ENCODE measurements at places on chromosomes 6 and 20. TPM values are rescaled to one million over a fixed set of nuclear protein-coding genes. Genes with fewer than 3 reads are reported as not detected.

DNA sequence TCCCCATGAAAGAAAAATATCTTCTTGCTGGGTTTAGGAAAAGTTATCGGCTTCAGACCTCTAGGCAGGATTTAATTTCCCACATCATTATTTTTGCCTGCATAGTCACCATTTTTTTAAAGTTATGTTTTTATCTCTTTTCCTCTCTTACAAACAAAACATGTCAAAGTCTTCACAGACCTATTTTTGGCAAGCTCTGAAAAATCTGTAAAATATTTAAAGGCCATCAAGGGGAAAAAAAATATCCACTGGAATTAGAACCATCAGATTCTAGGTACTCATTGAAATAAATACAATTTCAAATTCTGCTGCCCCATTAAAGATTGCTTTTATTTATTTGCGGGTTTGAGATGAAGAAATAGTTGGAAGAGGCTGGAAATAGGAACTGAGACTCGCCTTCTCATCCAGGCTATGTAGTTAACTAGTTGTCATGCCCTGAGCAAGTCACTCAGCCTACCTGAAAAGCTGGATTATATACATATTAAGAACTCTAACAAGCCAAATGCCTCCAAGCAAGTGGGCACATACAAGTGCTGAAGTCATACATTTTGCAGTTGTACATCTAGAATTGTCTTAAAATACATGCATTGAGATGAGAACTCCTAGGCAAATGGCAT lies 101.7 kb upstream of the SASH1 start:
- H3K4me1 ChIP-seq: no peaks in the 10 kb centered on the region
- peaks cover 22% of the 10 kb centered on the region for H3K27me3 ChIP-seq
- no peak overlapping the region for H3K4me3 ChIP-seq
- H3K36me3 ChIP-seq: no peaks in the 10 kb centered on the region

- peak overlapping the region; percentile 64 for H3K4me3 ChIP-seq
- peaks cover 6% of the 10 kb centered on the region for H3K36me3 ChIP-seq
- peak; percentile 56 for DNase-seq
- H3K27ac ChIP-seq: peak overlapping the region; percentile 91
- no peaks in the 10 kb centered on the region for H3K27me3 ChIP-seq
- peaks cover 82% of the 10 kb centered on the region for H3K4me1 ChIP-seq
These were observed 34.5 kb upstream of the HBS1L start for GRCh38 chr6:135088818-135089809.

- no peak for DNase-seq
- no peak overlapping the region for H3K4me3 ChIP-seq
- no peak overlapping the region for H3K27ac ChIP-seq
- no peaks in the 10 kb centered on the region for H3K4me1 ChIP-seq
- no peaks in the 10 kb centered on the region for H3K27me3 ChIP-seq
- no peaks in the 10 kb centered on the region for H3K36me3 ChIP-seq
These were observed 1162.2 kb upstream of the GJE1 start for GRCh38 chr6:140970485-140970884.

GRCh38 chr20:60036346-60036745 lies 78.1 kb downstream of the CDH26 start:
- no peak overlapping the region for H3K27ac ChIP-seq
- no peaks in the 10 kb centered on the region for H3K4me1 ChIP-seq
- H3K4me3 ChIP-seq: no peak overlapping the region
- H3K36me3 ChIP-seq: no peaks in the 10 kb centered on the region

Gene TPD52L1
- total RNA-seq: not detected

Gene BHLHE23
- not detected for total RNA-seq

All from activated CD4-positive, alpha-beta T cell treated with anti-CD3 and anti-CD28 coated beads, Interleukin-2, amount 10 ng/mL, durations not matched to agents 7 days and 5 days (primary cell).